ENCODE measurements at places on chromosomes 2 and 18.

DNA sequence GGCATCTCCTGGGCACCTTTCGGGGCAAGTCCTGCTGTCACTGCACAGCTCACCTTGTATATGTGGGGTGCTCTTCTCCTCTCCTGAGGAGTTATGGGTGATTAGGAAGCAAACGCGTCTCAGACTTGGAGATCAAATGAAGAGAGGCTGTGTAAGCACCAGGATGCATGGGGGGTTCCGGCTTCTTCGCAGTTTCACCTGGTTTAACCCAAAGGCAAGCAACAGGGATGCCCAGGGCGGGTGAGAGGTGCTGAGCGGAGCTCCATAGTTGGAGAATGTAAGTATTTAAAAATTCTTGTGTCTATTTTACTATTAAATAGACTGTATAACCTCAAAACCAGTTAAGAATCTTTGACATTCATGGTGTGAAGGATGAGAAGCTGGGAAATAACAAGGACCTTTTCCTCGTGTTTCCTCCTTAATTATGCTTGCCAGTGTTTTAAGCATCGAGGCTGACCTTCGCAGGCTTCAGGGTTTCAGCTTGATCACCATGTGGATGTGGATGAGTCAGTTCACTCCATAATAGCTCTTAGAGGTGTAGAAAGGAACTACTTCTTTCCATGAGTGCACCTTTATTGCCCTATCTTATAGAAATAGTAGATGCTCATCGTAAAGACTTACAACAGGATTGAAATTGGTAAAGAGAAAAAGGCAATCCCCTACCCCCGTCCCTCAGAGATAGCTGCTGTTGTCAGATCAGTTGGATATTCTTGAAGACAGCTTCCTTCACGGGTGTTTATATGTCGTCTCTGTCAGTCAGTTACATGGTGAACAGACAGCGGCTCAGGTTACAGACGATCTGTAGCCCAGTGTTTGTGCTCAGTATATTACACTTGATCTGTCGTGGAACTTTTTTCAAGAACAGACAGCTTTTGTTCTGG lies 201.1 kb downstream of the AGAP1 start:
- no peak for DNase-seq

DNA sequence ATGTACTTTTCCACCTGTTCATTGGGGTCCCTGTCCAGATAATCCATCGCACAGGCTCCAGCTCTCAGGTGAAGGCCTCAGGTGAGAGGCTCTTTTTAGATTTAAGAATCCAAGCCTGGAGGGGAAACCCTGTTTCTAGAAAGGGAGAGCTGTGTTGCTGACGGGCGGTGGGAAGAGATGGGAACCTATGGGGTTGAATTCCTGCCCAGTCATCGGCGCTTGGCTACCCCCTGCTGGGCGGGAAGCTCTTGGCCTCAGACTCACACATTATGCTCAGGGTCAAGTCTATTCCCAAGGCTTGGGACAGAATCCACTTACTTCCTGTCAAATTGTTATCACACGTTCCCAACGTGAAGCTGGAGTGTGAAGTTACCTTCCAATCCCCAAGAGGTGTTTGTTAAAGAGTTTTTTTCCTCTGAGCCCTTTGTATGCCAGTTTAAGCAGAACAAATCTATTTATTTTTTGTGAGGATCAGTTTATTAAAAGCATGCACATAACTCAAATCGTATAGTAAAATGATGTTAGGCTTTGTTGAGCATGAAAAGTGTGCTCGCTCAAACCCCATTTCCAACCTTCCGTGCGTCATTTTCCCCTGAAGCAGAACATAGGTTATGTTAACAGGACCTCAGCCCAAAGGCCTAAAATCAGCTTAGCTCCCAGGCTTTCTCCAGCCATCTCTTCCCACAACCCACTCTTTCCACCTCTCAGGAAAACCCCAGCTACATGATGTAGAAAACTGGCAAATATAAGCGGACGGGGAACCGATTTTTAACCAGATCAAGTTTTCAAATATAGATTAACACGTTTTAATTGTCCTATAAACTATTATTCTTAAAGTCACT lies 181.7 kb upstream of the ETAA1 start:
- DNase-seq: no peak

GRCh38 chr2:80246534-80246933 lies 58.0 kb downstream of the LRRTM1 start:
- DNase-seq: no peak

DNA sequence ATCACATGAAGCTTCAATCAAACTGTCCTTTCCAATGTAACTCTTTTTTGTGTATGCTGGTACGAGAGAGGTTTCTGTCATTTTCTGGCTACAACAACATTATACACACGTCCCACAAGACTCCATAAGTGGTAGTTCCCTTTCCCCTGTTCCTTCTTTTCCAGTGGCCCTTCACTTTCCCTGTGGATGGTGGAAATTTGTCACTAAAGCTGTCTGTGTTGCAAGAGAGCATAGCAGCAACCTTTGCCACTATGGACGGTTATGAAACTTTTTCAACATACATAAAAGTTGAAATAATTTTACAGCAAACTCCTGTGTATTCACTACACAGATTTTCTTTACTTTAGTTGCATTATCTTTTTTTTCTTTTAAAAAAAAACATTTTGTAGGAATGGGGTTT lies 18.7 kb downstream of the DBI start:
- no peak for DNase-seq

DNA sequence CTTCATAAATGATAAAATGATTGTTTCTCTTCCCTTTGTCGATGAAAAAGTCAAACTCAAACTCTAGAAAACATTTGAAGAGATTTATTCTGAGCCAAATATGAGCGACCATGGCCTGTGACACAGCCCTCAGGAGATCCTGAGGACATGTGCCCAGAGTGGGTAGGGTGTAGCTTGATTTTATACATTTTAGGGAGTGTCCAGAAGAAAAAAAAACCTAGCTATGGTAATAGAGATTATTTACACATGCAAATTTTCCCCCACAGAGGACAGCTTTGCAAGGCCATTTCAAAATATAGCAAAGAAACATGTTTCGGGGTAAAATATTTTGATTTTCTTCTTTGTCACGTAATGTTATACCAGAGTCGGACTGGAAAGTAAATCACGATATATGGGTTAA lies 92.4 kb upstream of the TRIB2 start:
- no peak for DNase-seq

DNA sequence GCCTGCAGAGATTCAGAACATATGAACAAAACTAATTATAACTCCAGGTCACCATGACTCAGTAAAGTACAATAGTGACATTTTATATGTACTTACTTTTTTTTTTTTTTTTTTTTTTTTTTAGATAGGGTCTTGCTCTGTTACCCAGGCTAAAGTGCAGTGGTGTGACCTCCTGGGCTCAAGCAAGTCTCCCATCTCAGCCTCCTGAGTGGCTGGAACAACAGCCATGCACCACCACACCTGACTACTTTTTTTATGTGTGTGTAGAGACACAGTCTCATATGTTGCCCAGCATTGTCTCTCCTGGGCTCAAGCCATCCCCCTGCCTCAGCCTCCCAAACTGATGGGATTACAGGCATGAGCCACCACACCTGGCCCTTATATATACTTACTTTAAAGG lies 130.7 kb upstream of the B3GNT2 start:
- no peak for DNase-seq

DNA sequence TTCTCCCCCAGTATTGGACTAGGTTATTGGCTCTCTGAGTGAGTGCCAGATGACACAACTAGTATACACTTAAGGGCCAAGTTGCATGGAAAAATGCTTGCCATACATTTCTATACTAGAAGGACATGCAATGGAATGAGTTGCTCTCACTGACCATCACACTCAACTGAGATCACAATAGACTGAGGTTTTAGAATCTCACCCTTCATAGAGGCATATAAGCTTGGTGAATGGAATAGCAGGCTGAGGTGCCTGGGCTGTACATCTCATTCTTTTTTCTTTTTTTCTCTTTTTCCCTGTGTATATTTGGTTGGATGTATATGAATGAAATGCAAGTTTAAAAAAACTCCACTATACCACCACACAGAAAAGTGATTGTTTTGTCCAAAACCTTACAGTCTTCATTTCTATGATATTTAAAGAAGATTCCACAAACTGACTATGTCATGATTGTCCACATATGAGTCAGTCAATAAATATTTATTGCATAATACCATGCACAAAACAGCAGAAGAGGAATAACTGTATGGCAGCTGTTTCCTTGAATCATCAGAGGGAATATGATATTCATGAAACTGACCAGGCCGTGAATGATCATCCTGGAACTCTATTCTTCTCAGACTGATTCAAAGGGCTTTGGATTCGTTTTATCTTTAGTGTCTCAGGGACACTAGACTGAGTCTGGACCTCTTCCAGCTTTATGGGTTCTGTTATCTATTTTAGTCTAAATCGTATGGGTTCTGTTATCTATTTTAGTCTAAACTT lies 122.6 kb upstream of the STK17B start:
- DNase-seq: no peak

DNA sequence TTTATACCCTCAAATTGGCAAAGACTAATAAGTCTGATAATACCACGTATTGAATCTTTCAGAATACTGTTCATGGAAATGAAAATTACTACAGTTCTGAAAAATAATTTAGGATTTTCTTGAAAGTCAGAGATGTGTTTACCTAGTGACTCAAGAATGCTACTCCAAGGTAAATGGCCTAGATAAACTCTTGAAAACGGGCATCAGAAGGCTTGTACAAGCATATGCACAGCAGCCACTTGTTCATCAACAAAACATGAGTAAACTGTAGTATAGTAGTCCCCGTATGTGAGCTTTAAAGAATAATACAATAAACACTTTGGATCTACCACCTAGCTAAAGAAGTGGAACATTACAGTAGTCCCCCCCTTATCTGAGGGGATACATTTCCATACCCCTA lies 157.5 kb downstream of the THADA start:
- DNase-seq: no peak

GRCh38 chr2:128369108-128369555 lies 50.5 kb upstream of the HS6ST1 start:
- no peak for DNase-seq

- no peak for DNase-seq
These were observed 131.5 kb downstream of the FAM161A start for GRCh38 chr2:61722318-61722717.

- DNase-seq: no peak
These were observed 29.2 kb upstream of the AGPS start for GRCh38 chr2:177363332-177363731.

- no peak for DNase-seq
These were observed 190.4 kb downstream of the PLCL1 start for GRCh38 chr2:197994751-197995150.

DNA sequence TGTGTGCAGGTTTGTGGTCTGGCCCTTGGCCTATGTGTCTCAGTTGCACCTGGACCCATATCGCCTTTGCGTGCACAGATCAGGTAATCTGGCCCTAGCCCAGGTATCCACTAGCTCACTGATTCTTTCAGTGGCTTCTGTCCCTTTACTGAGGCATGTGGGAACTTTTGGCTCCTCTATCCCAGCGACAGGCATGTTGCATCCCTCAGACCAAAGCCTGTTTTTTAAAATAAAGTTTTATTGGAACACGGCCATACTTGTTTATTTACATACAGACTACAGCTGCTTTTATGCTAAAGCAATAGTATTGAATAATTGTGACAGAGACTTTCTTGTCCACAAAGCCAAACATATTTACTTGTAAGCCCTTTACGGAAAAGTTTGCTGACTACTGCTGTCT lies 39.9 kb upstream of the UPP2 start:
- no peak for DNase-seq

- DNase-seq: no peak
These were observed 9.4 kb downstream of the GPD2 start for GRCh38 chr2:156445296-156446220.

GRCh38 chr18:75839041-75839440 lies 411.5 kb upstream of the SMIM21 start:
- no peak for DNase-seq

DNA sequence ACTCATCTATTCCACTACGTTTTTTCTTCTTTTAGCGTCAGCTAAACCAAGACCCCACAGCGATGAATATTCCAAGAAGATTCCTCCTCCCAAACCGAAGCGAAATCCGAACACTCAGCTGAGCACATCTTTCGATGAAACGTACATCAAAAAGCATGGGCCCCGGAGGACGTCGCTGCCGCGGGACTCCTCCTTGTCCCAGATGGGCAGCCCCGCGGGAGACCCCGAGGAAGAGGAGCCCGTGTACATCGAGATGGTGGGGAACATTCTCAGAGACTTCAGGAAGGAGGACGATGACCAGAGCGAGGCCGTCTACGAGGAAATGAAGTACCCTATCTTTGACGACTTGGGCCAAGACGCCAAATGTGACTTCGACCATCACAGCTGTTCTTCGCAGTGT lies 182.4 kb downstream of the NYAP2 start:
- no peak for DNase-seq

GRCh38 chr2:58063641-58064040 lies 17.0 kb downstream of the VRK2 start:
- no peak for DNase-seq

All from effector memory CD4-positive, alpha-beta T cell (primary cell).